Cerebellar cortex (tissue), 1 donor: ENCODE measurements at places on chromosomes 2 and 18.

GRCh38 chr2:156331572-156332283 lies 793 bp downstream of the NR4A2 start:
- peak; percentile 60 for DNase-seq

GRCh38 chr2:120246546-120247300 lies 5.9 kb upstream of the RALB start:
- no peak for DNase-seq

DNA sequence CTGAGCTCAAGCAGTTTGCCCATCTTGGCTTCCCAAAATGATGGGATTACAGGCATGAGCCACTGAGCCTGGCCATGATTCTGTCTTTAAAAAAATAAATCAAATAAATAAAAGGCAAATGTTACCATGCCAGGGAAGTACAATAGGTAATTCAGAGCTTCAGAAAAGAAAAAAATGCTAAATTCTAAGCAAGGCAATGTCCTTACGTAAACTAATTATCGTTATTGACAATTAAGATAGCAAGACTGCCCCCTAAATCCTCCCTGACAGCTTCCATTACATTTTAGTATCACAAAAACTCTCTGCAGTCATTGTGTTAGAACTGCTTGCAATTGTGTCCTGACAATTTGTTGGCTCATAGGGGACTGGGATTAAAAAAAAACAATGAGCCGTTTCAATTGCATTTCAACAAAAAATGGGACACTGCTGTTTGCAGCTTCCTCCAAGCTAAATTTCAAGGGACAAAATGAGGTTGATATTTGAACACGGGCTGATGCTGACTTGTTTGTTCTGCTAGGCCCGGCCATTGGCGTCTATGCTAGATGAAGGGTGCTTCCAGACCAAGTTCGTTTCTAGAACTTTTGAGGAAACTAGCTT lies 88.9 kb downstream of the MOGAT1 start:
- no peak for DNase-seq

DNA sequence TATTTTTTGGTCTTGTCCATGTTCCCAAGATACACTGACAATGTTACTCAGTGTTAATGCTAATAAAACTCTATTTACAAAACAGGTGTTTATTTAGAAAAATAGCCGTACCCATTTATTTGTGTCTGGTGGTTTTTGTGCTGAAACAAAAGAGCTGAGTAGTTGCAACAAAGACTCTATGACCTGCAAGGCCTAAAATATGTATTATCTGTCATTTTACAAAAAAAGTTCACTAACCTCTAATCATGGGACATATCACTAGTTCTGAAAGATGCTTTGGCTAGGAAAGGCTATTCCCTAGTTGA lies 59.2 kb upstream of the SLC25A52 start:
- DNase-seq, result no peak

DNA sequence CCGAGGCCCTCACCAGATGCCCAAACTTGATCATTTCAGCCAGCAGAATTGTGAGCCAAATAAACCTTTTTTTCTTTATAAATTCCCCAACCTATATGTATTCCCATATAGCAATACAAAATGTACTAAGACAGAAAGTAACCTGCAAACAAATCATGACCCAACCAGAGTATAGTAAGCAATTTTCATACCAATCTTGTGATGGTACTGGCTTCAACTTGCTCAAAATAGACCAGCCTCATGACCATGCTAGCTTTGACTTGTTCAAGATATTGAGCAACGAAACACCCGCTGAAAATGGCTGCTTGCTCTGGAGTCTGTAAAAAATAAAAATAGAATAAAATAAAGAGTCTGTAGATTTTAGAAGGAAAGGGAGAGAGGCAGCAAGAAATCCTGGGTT lies 97.6 kb downstream of the C1D start:
- no peak for DNase-seq

DNA sequence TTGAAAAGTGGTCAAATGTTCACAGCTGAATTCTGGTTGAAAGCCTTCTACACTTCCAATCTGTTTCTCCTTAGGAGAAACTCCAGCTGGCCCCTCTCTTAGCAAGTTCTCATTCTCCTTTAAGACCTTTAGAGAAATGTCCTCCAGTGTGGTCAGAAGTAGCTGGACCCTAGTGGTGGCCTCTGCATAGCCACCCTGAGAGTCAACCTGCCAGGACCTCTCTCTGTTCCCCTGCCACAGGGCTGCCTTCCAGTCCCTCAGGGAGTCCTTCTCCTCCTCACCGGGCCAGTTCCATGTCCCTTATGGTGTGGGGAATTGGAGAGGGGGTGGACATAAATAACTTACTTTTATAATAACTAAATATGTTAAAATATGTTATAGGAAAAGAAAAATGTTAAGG lies 200.9 kb upstream of the PKDCC start:
- DNase-seq, result no peak

- no peak for DNase-seq
These were observed 8.2 kb downstream of the RALBP1 start for GRCh38 chr18:9483526-9483925.

GRCh38 chr2:121625953-121626352 lies 23.3 kb downstream of the CLASP1 start:
- DNase-seq, result no peak

- peak; percentile 7 for DNase-seq
These were observed 189.6 kb upstream of the SP5 start for GRCh38 chr2:170525566-170525900.

DNA sequence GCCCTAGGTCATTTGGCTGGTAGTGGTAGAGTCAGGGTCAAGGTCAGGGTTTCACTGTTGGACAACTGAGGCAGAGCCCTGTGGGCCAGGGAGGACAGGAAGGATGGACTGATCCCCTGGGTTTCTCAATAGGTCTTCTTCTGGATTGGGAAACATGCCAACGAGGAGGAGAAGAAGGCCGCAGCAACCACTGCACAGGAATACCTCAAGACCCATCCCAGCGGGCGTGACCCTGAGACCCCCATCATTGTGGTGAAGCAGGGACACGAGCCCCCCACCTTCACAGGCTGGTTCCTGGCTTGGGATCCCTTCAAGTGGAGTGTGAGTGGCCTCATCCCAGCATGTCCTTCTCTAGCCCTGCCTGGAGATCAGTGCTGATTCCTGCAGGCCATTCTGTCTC lies 18.1 kb downstream of the VIL1 start:
- DNase-seq, result no peak

- no peak for DNase-seq
These were observed 90.3 kb upstream of the TMEM17 start for GRCh38 chr2:62596061-62596921.

GRCh38 chr18:9824952-9825371 lies 60.8 kb upstream of the TXNDC2 start:
- no peak for DNase-seq
